ENCODE measurements at places on chromosomes 7 and 10.

- DNase-seq: no peak
Measured at GRCh38 chr7:33195264-33195663, 65.9 kb downstream of the BBS9 start.

- no peak for DNase-seq
Measured at GRCh38 chr10:32906595-32906994, 51.4 kb downstream of the ITGB1 start.

DNA sequence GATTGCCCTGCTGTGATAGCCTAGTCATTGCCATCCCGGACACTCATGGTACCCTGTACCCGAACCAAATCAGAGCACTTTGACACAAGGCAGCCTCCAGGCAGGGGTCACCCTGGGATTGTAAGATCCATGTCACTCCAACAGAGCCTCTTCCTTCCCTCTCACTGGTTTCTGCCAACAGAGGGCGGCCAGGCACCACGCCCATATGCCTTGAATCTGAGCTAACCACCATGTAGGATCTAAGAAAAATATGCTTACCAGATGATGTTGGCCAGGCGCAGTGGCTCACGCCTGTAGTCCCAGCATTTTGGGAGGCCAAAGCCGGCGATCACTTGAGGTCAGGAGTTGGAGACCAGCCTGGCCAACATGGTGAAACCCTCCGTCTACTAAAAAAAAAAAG, 389.2 kb upstream of the KLF6 start:
- no peak for DNase-seq

DNA sequence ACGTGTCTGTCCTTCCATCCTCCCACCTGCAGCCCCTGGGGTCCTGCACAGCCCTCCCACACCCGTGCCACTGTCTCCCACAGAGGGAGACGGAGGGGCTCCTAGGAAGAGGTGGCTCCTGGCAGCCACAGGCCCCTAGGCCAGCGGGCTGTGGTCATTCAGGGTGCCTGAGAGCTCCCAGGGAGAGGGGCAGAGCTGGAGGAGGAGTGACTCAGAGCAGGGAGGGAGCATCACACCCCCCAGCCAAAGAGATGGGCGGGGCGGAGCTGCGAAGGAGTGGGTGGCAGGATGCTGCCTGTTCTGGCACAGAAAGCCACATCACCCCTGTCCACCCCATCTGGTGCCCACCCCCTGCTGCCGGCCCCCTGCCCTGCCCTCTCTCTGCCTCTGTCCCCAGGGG, 50.5 kb downstream of the STK32C start:
- DNase-seq: no peak

GRCh38 chr7:149870701-149871483, 2.9 kb upstream of the ATP6V0E2 start:
- DNase-seq: no peak

DNA sequence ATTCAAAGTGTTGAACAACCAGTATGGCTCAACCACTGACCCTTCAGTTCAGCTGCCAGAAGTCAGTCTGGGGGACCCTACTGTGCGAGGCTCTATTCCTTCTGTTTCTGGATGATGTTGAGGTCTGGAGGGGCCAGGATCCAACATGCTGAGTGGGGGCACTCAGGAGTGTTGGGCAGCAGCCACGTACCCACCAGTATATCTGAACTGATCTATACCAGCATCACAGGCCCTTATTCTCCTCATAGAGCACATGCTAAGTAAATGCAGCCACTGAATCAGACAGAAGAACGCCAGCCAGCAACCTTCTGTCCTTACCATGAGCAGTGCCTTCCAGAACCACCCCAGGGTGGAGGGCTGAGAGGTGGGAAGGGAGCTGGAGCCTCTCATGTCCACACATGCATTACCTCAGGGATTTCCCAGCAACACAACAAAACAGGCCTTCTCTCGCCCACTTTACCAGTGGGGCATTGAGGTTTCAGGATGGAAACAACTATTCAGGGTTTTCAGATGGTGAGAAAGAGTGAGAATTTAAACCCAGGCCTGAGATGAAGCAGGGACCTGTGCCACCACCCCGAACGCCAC, 6.8 kb upstream of the MSMB start:
- DNase-seq: no peak

GRCh38 chr7:154836021-154836448, 166.9 kb downstream of the PAXIP1 start:
- DNase-seq: no peak

- DNase-seq: no peak
Measured at GRCh38 chr7:108091461-108091831, 38.7 kb downstream of the LAMB4 start.

GRCh38 chr7:66331883-66332282, 126.7 kb downstream of the TPST1 start:
- DNase-seq: no peak

DNA sequence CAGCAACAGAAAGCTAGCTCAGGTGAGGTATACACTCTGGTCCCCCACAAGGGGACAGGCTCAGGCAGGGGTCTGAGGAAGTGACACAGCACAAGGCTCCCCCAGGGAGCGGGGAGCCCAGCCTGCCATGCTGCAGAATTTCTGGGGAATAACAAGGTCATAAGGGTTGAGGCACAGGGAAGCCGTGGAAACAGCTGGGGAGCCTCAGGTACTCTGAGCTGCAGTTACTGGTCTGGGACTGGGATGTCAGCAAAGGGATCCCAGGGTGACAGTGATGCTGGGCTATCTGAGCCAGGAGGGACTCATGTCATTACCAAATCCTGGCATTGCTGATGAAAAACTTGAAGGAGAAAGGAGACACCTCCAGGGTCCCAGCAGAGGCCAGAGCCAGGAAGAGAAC, 64.4 kb upstream of the NANOS1 start:
- no peak for DNase-seq

DNA sequence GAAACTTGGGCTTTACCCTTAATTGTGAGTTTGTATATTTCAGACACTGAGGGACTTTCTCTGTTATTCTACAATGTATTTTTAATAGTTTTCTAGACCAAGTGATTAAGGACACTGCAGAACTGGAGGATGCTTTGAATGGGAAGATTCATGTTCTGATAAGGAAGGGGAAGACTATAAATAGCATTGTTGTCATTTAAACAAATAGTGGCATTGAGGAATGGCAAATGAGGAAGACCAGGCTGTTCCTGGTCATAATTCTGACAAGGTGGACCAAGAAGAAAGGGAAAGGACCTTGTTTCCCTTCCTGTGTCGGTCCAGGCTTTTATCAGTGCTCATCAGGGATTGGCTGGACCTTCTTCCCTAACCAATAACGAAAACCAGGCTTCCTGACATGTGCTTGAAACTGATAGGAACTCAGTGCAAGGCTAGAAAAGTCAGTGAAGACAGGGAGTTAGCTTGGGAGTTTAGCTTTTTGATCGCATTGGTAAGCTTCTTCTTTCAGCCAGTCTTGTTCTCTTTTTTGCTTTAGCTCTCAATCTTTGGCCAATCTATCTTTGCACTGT, 116.2 kb downstream of the ITGA8 start:
- DNase-seq: no peak

DNA sequence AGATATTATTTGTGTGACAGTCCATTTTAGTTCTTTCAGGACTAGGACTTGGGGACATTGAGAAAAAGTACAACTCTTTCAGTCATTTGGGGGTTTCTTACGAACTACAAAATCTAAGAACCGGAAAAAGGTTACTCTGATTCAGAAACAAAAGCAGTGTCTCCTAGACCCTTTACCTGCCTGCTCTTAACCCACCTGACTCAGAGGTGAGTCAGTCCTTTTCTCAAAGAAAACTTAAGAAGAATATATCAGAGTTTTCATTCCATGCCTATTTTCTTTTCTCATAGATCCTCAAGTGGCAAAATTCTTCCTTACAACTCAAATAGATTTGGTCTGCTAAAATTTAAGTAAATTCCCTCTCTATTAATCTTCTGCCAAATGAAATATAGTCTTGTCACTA, 114.9 kb upstream of the PTN start:
- DNase-seq: no peak

DNA sequence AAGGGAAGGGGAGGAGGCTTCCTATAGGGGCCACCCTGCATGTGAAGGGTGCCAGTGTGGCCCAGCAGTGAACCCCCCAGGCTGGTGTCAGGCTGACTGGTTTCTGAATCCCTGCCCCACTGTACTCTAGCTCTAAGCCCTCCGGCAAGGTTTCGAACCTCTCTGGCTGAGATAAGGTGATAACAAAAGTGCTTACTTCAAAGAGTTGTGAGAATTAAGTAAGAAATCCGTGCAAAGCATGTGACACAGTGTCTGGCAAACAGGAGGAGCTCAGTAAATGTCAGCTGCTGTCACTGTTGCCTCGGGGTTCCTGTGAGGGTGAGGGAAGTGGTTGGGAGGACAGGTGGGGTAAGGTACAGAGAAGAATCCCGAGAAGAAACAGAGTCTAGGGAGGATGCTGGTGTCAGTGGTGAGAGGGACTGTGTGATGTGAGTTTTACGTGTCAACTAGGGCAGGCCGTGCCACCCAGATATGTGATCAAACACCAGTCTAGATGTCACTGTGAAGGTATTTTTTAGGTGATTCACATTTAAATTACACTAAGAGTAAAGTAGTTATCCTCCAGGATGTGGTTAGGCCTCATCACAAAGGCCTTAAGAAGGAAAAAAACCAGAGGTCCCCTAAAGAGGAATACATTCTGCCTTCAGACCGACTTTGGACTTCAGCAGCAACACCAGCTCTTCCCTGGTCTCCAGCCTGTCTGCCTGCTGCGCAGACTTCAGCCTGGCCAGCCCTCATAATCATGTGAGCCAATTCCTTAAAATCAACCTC, 64.4 kb downstream of the BPGM start:
- no peak for DNase-seq

DNA sequence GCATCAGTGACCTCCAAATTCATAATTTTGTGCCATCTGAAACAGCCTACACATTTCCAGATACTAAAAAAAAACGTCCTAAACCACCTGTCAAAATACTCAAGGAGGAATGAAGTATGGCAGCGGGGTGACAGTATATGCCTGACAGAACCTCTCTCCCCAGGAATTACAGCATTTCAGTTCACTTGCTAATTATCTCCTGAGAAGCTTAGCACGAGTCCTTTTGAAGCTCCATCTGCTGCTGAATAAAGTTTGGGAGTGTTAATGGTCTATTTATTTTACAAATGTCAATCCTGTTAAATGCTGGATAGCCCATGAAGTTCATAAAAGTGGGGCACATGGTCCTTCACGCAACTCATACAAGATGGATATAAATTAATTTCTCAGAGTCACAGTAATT, 29.4 kb upstream of the ANLN start:
- DNase-seq: no peak

DNA sequence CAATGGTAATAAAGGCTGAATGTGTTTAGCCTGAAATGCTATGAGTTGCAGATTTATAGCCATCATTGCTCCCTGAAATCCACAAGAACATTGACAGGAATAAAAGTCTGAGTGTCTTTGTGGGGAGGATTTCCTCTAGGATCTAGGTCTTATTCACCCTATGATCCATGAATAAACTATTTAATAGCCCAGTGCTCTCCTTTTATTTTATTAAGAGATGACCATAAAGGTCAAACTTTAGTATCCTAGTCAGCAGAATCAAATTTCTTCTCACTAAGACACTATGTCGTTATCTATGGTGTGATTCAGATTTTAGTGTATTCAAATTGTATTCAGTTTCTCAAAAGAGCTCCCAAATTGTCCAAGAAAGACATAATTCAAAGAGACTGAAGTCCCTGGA, 67.8 kb upstream of the AKR1E2 start:
- DNase-seq: no peak

DNA sequence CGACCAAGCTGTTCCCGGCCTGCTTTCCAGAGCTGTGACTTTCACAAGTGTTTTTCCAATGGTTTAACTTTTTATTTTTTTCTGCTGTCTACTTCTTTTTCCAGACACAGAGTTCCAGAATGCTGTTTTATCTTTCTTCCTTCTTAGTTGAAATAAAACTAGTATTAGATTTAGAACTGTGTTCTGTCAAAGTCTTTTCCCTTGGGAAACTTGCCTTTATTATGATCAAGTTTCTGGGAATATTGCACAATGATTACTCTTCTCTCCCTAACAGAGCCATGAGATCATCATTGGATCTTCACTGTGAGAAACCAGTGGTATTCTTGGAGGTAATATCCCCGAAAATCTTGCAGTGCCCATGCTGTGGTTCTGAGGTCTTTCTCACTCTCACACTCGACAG, 104.9 kb upstream of the KCND2 start:
- DNase-seq: no peak

- no peak for DNase-seq
Measured at GRCh38 chr10:99615426-99615825, 4.8 kb downstream of the SLC25A28 start.

- no peak for DNase-seq
Measured at GRCh38 chr7:47446871-47447466, 134.9 kb downstream of the TNS3 start.

GRCh38 chr7:78024591-78024990, 226.0 kb downstream of the PHTF2 start:
- no peak for DNase-seq

- no peak for DNase-seq
Measured at GRCh38 chr10:5581670-5582566, 57.2 kb downstream of the CALML3 start.

DNA sequence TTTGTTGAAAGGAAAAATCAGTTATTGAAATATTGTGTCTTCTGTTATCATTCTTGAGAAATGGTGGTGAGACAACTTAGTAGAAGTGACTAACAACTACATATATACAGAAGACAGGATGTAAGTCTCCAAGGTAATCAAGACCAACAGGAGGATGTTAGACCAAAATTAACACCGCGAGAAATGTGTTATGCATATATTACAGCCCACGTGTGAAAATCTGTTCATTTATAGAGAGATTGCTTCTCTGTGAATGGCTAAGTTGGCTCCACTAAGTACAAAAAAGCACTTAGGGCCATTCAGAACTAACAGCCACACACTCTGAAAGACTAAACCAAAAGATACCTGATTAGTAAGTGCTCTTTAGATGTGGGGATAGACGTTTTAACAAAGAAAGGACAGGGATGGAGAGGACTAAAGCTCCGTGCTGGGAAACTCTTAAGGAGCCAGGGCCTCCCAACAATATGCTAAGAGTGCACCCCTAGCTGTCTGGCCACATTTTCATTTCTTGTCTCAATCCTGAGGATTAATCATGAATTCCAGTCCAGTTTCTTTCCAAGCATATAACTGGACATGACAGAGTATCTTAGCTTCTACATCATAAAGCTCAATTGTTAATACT, 26.5 kb downstream of the HDAC9 start:
- DNase-seq: no peak

DNA sequence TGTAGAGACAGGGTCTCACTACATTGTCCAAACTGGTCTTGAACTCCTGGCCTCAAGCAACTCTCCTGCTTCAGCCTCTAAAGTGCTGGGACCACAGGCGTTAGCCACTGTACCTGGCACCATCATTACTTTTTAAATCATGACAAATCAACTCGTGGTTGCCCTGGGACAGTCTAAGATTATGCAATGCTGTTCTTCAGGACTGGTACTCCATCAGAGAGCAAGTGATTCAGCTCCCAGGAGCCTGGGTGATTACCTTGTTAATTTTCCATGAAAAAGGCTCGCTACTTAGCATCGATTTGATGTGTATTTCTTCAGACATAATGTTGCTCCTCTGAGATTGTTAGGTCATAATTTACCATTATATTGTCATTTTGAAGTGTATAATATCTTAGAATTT, 158.9 kb upstream of the STEAP4 start:
- DNase-seq: no peak

GRCh38 chr7:11332186-11332864, 358.7 kb downstream of the PHF14 start:
- DNase-seq: no peak

Data from stimulated activated CD8-positive, alpha-beta memory T cell treated with anti-CD3 and anti-CD28 coated beads, Interleukin-2, amount 100 ng/mL, for 1 hour (primary cell).